ENCODE measurements at places on chromosomes 4 and X.

- DNase-seq, result no peak
Observed at GRCh38 chrX:71292669-71293365, 8.7 kb upstream of the ITGB1BP2 start.

DNA sequence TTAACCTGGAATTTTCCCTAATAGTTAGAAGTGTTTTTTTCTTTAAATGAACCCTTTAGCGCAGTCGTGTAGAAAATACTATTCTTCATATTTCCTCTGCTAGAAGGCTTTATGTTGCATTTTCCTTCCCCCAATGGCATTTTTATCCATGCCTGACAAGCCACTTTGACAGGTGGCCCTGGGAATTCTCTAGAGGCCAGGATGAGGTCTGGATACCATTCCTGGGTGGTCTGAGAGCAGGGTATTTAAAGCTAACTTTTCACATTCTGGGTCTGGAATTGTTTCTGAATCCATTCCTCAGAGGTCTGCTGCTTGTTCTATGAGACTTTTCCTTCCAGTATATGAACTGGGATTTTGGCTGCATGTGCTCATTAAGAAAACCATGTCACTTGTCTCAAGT is 31.2 kb upstream of the PDGFRA start:
- DNase-seq, result no peak

GRCh38 chr4:24595659-24596058 is 11.3 kb upstream of the DHX15 start:
- DNase-seq, result no peak

- no peak for DNase-seq
Observed at GRCh38 chrX:13022926-13023325, 21.5 kb downstream of the FAM9C start.

- peak; percentile 23 for DNase-seq
Observed at GRCh38 chr4:2449511-2450392, 19.2 kb upstream of the RNF4 start.

- DNase-seq, result no peak
Observed at GRCh38 chrX:108001218-108001814, 19.1 kb upstream of the TEX13B start.

DNA sequence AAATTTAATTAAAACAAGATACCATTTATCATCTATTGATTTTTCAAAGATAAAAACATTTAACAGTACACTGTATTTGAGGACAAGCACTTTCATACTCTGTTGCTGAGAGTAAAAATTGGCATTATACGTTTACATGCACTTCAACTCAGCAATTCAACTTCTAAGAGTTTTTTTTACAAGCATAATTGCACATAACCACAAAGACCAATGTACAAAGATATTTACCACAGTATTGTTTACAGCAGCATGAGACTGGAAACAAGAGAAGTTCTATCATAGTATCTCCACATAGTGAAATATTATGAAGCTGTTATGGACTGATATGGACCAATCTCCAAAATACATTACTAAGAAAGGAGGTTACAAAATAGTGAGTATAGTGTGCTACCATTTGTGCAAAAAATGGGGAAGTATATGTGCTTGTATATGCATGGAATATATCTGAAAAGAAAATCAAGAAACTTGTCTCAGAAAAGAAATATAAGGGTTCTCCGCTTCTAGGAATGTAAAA is 10.9 kb downstream of the GAB3 start:
- no peak for DNase-seq

Data from Right ventricle myocardium superior (tissue), 1 donor.